ENCODE measurements at places on chromosomes 16 and 17. TPM values are rescaled to one million over a fixed set of nuclear protein-coding genes. Genes with fewer than 3 reads are reported as not detected.

GRCh38 chr17:6162216-6162615 lies 92.0 kb downstream of the WSCD1 start:
- no peaks in the 10 kb centered on the region for H3K36me3 ChIP-seq

DNA sequence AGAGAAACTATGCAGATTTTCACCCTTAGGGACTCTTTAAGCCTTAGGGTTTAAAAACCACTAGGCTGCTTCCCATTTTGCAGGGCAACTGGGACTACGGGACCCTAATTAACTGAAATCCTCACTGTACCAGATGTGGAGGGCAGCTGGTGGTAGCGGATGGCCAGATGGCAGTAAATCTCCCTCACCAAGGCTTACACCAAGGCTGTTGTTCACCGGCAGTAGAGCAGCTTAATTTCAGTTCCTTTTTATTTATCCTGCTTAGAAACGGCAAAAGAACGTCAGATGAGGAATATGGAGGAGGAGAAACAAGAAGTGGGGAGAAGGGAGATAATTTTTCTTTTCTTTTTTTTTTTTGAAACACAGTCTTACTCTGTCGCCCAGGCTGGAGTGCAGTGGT lies 6.5 kb downstream of the ABHD15 start:
- H3K4me3 ChIP-seq = no peak overlapping the region
- no peak overlapping the region for H3K27ac ChIP-seq
- H3K27me3 ChIP-seq = peaks cover 68% of the 10 kb centered on the region
- H3K36me3 ChIP-seq = no peaks in the 10 kb centered on the region

GRCh38 chr16:88991813-88992350 lies 14.9 kb upstream of the CBFA2T3 start:
- H3K4me1 ChIP-seq = no peaks in the 10 kb centered on the region
- H3K36me3 ChIP-seq = no peaks in the 10 kb centered on the region
- peaks cover 17% of the 10 kb centered on the region for H3K27me3 ChIP-seq
- H3K27ac ChIP-seq = no peak overlapping the region
- H3K4me3 ChIP-seq = no peak overlapping the region

DNA sequence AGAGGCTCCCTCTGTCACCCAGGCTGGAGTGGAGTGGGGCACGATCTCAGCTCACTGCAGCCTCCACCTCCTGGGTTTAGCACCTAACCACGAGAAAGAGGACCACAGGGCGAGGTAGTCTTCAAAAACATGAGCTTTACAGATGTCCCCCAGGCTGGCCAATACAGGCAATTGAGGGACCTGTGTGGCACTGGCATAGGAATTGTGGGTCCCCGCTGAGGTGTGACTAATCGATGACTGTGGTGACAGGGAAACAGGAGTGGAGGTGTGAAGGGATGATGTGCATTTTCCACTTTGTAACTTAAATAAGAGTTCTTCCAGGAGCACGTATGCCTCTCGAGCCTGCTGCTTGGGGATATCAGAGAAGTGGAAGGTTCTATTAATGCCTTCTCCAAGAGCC lies 12.6 kb upstream of the ARHGAP17 start:
- H3K4me1 ChIP-seq = peaks cover 10% of the 10 kb centered on the region
- no peaks in the 10 kb centered on the region for H3K36me3 ChIP-seq
- H3K4me3 ChIP-seq = no peak overlapping the region
- no peak overlapping the region for H3K27ac ChIP-seq

DNA sequence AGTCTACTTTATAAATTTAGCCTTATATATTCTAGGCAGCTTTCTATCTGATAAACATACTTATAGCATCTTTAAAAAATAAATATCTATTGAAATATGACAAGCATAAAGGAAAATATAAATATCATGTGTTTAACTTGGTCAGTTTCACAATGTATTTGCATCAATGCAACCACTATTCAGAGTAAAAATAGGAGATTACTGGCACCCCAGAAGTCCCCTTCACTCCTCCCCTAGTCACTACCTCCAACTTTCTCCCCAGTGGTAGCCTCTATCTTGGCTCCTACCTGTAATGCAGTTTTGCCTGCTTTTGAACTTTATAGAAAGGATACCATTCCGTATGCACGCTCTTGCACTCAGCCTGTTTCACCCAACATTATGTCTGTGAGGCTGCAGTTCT lies 3.2 kb upstream of the NOD2 start:
- no peak overlapping the region for H3K27ac ChIP-seq
- no peaks in the 10 kb centered on the region for H3K4me1 ChIP-seq
- H3K36me3 ChIP-seq = no peaks in the 10 kb centered on the region
- H3K4me3 ChIP-seq = no peak overlapping the region

DNA sequence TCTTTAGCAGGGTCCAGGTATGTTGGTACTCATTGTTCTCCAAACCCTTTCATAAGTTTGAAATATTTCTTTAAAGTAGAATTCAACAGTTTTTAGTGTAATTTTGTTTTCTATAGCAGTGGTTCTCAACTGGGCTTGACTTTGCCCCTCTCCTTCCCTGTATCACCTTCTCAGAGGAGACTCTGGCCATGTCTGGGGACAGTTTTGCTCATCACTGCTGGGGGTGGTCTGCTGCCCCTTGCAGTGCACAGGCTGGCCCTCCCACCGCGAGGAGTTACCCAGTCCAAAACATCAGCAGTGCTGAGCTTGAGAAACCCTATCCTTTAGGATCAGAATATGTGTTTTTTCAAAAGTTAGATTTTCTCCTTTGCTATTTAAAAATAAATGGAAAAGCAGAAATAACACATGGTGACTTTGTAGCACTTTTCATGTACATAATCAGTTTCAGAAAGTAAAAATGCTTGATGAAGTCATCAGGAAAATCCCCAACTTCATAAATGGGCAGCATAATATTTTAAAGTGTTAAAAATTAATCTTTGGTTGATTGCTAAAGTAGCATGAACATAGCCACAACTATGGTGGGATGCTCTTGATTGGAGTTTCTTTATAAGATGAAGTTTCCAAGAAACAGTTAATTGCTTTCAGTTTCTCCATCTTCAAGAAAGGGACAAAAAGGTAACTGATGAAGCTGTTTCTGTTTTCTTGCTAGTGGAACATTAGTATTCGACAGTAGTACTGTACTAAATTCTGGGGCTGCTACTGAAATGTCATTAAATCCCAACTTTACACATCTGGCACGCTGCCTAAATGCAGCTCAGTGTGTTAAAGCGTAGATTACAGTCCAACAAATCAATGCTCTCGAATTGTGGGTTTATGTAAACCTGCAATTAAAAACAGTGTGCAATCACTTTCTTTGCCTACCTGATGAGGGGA lies 70.3 kb downstream of the NETO2 start:
- no peaks in the 10 kb centered on the region for H3K36me3 ChIP-seq
- H3K27ac ChIP-seq = no peak overlapping the region
- peaks cover 1% of the 10 kb centered on the region for H3K4me1 ChIP-seq
- H3K27me3 ChIP-seq = no peaks in the 10 kb centered on the region
- no peak overlapping the region for H3K4me3 ChIP-seq

DNA sequence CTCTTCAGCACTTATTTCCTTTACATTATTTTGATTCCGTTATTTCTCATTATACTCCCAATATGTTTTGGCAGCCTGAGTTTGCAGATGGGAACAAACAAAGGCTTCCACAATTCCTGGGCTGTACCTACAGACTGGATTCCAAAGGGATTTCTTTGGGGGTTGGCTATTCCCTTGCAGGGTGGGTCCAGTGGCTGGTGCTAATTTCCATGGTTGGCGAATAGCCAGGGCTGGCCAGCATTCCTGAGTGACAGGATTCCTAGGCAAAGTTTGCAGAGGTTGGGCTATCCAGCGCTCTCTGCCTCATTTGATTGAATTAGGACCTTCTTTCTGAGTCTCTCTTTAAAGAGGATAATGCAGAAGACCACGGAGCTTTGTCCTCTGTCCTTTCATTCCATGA lies 207.4 kb downstream of the MAF start:
- no peaks in the 10 kb centered on the region for H3K36me3 ChIP-seq
- H3K4me1 ChIP-seq = peaks cover 4% of the 10 kb centered on the region
- DNase-seq = no peak
- no peak overlapping the region for H3K4me3 ChIP-seq
- H3K27me3 ChIP-seq = peaks cover 26% of the 10 kb centered on the region
- H3K27ac ChIP-seq = no peak overlapping the region

The TK2 gene
- 16.1 TPM for total RNA-seq

The OR1F1 gene
- total RNA-seq = not detected

The TOM1L2 gene
- 29.4 TPM for total RNA-seq

The CCL3 gene
- total RNA-seq = not detected

The YBX2 gene
- total RNA-seq = 2.7 TPM

Data from progenitor cell of endocrine pancreas (in vitro differentiated cells).